Gastrocnemius medialis (tissue), 4 donors: ENCODE measurements at places on chromosomes 4 and X. TPM values are rescaled to one million over a fixed set of nuclear protein-coding genes. Genes with fewer than 3 reads are reported as not detected.

DNA sequence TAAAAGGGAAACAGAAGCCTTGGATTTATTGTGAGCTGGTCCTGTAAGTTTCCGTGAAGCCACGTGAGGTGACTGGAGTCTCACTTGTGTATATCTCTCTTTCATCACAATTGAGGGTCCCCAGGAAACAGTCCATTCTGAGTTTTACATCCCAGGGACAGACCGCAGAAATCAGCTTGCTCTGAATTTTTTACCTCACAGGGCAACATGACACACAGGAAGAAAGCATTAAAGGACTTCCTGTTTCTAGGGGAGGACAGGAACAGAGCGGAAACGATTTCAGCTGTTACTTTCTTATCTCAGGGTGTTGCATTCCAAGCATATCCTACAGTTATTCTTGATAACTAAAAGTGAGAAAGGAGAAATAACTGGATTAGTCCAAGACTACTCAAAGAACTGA lies 553.5 kb downstream of the TRAM1L1 start:
- no peak for DNase-seq

DNA sequence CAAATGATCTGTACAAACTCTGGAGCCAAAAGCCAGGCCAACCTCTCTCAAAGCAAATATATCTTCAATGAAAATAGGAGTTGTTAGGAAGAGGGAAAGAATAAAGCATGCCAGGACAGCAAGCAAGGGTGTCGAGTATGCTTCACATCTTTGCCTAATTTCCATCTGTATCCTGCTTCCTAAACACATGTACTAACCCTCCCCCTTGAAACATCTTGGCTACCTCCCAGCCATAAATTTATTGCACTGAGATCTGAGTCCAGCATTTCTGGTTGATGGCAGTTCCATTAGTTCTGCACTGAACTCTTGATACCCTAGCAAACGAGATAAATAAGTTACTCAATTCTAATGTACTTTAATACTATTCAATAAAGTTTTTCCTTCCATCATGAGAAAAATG lies 430.5 kb upstream of the TRAM1L1 start:
- DNase-seq = no peak

DNA sequence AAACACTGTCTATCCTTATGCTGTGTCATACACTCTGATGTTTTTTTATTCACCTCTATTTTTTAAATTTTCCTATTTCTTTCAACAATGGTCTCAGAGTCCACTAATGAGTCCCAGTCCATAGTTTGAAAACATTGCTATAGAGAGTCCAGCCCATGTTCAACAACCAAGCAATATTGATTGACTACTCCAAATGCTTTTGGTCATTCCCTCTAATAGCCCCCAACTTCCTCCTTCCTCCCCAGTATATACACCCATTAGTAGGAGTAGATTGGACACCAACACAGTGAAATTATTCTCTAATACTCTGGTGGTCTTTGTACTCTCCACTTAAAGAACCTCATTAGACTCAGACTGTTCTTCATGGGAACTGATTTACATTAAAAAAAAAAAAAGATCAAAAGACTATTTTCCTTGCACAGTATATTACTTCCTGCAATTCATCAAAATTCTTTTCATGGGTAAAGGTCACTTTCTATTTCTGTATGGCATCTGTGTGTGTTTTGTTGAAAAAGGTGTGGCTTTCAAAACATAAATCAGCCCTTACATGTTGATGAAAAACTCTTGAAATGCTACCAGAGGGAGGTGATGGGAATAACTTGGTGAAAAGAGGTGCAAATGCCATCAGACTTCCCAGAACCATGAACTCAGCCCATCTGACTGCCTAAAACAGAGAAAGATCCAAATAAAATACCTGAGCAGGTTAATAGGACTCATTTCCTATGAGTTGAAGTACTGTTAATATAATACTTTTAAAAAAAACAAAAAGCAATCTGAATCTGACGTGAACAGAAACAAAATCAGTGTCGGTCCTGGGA lies 250.3 kb upstream of the KLF3 start:
- no peak for DNase-seq

- DNase-seq = no peak
These were observed 114.5 kb upstream of the KIT start for GRCh38 chr4:54543088-54543795.

DNA sequence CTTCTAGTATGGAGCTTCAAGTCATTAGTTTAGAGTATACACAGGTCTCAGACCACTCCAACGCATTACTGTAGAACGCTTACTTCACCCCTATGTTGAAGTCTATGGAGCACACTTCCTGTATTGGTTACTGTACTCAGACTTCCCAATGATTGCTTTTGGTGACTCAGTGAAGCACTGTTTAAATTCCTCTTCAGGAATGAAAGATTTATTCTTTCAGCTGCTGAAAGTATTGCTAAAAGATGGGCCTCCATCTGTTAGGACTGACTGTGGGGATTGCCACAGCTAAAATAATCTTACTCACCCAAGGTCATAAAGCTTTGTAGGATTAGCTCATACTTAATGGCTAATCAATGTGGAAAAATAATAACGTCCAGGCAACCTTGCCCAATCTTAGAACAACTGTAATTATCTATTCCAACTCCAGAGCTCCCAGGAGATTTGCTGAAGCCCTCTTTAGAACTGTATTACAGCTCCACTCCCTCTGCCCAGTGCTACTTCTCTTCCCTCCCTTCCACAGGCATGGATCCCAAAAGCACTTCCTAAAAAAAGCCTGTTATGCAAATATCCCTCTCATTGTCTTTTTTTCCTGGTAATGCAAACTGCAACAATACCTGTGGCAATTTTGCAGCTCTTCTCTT lies 281.9 kb upstream of the HS3ST1 start:
- DNase-seq = no peak

DNA sequence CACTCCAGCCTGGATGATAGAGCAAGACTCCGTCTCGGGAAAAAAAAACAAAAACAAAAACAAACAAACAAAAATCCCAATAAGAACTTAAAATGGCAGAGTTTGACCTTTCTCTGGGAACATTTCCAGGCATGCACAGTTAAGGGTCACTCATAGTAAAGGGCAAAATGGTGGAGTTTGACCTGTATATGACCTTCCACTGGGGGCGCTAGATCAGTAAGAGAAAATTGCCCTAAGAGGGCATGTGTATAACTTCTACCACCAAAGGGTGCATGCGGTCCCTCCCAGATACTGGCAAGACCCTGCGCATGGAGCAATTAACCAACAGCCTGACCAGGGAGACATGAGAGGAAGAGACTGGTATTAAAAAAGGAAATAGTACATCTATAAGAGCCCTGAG lies 177.2 kb downstream of the MOSPD2 start:
- no peak for DNase-seq

GRCh38 chr4:174324236-174324635 lies 40.5 kb downstream of the CEP44 start:
- no peak for DNase-seq

- DNase-seq = no peak
These were observed 89.5 kb downstream of the BMP3 start for GRCh38 chr4:81120055-81120454.

GRCh38 chr4:38659346-38659745 lies 4.7 kb upstream of the KLF3 start:
- DNase-seq = no peak

- DNase-seq = no peak
These were observed 101.5 kb downstream of the MGST2 start for GRCh38 chr4:139767168-139767567.

GRCh38 chrX:63475200-63475599 lies 124.1 kb upstream of the SPIN4 start:
- DNase-seq = no peak

GRCh38 chr4:146674829-146675570 lies 36.3 kb downstream of the POU4F2 start:
- DNase-seq = no peak

The ETDA gene
- not detected for total RNA-seq

The BEX4 gene
- total RNA-seq = 4.7 TPM

The SYP gene
- 0.53 TPM for total RNA-seq

The FAAH2 gene
- not detected for total RNA-seq

The ZNF630 gene
- total RNA-seq = 0.39 TPM

The OTC gene
- total RNA-seq = 0.27 TPM

The SERTM2 gene
- not detected for total RNA-seq

The F11 gene
- total RNA-seq = 0.22 TPM

The GPR34 gene
- total RNA-seq = 3.7 TPM

The ZNF718 gene
- 1.1 TPM for total RNA-seq
